Kidney tubule cell (primary cell): ENCODE measurements at places on chromosomes 3 and 15.

- DNase-seq = no peak
These were observed 266.0 kb downstream of the ZNF621 start for GRCh38 chr3:40790746-40791145.

DNA sequence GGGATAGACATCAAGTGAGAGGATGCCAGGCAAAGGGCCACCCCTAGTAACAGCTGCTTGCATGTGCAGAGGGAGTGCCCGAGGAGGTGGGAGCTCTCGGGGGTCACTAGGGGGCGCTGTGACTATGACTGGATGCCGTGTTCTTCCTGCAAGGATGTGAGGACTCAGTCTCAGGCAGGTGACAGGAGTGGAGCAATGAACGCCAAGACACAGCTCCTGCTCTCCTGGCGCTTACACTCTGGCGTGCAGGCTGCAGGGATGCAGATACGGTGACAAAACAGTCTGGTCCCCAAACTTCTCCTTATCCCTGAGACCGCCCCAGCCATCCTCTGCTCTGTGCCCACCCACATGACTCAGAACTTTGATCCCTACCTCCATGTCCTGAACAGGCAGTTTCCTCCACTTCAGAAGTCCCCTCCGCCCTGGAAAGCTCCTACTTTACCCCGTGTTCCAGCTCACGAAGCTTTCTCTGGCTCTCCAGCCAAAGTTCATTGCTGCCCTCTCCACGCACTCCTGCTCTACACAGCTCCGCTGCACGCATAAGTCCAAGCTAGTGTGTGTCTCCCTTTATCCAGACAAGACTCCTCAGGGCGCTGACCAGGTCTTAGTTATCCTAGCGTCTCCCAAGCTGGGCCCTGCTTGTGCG is 14.7 kb downstream of the RHOV start:
- DNase-seq = peak; percentile 87

DNA sequence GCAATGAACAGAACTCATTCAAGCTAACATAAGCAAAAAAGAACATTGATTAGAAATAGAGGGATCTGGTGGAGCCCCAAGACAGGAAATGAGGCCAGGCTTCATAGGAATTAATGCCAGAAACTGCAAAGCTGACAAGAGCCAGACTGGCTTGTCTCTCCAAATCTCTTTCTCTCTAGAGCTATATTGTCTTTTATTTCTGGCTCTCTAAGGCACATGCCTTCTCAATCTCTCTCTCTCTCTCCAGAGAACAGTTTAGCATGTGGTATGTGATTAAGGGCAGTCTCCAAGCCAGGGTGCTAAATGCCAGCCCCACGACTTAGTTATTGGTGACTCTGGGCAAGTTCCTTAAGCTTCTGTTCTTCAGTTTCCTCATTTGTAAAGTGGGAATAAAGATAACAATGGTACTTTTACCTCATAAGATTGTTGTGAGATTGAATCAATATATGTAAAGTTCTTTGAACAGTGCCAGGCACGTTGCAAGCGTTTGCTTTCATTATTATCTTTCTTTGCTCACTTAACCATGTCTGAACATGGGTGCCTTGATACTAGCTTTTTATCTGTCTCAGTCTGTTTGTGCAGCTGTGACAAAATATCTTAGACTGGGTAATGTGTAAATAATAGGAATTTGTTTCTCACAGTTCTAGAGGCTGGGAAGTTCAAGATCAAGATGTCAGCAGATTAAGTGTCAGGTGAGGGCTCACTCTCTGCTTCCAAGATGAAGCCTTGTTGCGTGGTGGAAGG is 123.2 kb downstream of the BDH1 start:
- DNase-seq = no peak

DNA sequence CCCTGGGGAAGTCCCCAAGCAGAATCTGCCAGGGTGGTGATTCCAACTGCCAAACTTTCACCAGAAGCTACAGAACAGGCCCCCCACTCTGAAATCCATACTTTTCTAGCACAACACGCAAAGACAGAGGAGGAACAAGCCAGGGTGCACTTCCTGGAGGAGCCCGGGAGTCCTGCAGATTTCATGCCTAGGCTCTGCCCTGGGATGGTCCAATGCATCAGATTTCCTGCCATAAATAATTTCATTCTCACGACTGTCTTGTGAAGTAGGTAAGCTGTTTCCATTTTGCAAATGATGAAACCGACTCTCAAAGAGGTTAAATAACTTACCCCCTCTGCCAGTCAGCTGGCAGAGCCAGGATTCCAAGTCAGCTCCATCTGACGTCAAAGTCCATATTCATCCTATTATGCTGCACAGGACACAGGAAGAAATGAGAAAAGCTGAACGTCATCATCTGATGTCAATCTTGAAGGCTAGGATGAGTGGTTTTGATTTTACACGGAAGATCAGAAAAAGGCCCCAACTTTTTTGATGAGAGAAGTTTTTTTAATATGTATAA is 134.8 kb upstream of the IGF1R start:
- DNase-seq = peak; percentile 24

GRCh38 chr3:30688776-30689641 is 82.6 kb downstream of the TGFBR2 start:
- DNase-seq = peak; percentile 79

DNA sequence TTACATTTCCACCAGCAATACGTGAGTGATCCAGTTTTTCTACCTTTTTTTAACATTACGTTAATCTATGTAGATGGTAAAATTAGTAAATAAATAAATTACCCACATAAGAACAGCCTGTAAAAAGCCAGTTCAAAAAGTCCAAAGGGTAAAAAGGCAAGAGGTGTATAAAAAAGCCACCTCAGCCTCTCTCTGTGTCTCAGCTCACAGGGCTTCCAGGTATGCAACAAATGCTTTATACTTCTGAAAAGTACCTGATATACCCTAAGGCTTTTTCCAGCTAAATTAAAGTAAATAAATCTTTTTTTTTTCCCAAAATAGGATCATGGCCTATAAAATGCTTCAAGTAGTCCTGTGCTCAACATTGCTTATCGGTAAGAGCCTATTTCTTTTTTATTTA is at the start of gene C3orf85:
TSS of gene C3orf85 (plus strand) at position 197 of the 400 bp plus-strand sequence. CDS start at position 326, 129 bp downstream.
- DNase-seq = no peak

DNA sequence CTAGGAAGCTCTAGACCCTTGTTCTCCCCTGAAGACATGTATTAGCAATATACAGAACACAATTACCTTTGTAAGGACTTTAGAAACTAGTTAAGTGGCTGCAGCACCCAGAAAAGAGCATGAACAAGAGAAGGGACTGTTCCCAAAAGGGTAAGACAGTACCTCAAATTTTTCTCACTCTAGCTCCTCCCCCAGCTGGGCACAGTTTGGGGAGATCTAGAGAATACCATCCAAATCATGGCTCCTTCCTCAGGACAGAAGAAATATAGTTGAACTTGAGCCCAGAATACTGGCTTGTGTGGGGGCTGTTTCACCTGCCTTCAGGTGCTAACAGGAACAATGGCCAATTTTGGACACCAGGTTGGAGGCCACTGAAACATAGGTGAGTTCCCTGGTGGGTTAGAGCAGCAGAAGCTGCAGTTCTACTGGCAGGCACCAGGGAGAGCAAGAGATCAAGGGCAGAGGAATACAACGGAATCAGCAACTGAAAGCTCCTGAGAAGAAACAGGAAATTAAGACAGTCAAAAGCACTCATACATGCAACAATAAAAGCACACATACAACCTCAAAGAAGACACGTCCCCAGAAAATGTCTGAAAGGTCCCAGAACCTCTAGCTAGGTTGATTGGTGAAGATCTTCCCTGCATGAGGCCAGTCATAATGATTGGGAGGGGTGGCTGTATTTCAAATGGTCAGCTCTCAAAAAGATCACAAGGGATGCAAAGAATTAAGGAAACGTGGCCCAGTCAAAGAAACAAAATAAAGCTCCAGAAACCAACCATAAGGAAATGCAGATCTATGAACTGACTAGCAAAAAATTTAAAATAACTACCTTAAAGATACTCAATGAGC is 104.9 kb upstream of the ASB14 start:
- DNase-seq = peak; percentile 67

GRCh38 chr3:16461463-16462245 is 51.8 kb downstream of the RFTN1 start:
- DNase-seq = no peak
